ENCODE measurements at places on chromosomes 2 and 18. TPM values are rescaled to one million over a fixed set of nuclear protein-coding genes. Genes with fewer than 3 reads are reported as not detected.

GRCh38 chr2:238207006-238207405, 3.5 kb upstream of the ILKAP start:
- no peak for DNase-seq

The CHRNG gene
- not detected for total RNA-seq

- no peak for DNase-seq
These were observed 84.7 kb downstream of the TCF4 start for GRCh38 chr18:55503167-55503820.

DNA sequence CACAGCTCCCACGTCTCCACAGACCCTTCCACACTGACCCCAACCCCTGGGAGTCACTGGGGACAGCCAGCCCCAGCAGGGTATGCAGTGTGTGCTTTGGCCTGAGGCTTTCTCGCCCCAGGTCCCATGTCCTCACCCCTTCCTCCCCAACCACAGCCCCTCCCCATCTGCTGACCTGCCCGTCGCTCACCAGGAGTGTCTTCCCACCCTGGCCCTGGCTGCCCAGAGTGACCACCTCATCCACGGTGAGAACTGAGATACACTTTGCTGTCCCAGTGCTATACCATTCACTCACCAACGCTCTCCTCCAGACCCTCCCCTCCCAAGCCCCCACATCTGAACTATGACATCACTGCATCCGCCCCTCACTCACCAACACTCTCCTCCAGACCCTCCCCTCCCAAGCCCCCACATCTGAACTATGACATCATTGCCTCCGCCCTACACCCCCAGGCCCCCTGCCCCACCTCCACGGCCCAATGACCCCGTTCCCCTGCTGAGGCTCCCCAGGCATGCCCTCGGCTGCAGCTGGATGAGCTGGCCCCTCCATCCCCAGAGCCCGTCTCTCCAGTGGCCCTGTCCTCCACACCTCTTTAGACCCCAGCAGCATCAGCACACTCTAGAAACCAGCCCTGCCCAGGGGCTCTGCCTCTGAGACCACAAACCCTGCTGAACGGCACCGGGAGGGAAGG, 55.2 kb downstream of the ANKMY1 start:
- no peak for DNase-seq

GRCh38 chr2:175012516-175012915, 7.3 kb upstream of the CHN1 start:
- no peak for DNase-seq

- no peak for DNase-seq
These were observed 1.0 kb downstream of the DARS1 start for GRCh38 chr2:135984199-135985017.

DNA sequence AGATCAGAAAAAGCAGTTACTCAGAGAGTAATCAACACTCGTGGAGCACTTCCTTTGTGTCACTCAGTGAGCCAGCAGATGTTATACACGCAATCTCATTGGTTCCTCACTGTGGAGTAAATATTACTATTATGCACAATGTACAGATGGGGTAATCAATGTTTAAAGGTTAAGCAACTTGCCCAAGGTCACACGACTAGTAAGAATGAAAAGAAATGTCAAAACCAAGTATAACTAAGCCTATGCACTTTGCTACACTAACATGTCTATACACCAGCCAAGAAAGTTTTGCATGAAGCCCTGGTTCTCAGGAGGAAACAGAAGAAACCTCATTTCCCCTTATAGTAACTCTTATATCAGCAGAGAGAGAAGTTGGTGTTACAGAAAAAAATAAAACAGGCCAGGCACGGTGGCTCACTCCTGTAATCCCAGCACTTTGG, 5.4 kb downstream of the METTL21A start:
- no peak for DNase-seq

- DNase-seq, result peak; percentile 15
These were observed 1208.8 kb upstream of the LRRTM1 start for GRCh38 chr2:81513328-81513727.

DNA sequence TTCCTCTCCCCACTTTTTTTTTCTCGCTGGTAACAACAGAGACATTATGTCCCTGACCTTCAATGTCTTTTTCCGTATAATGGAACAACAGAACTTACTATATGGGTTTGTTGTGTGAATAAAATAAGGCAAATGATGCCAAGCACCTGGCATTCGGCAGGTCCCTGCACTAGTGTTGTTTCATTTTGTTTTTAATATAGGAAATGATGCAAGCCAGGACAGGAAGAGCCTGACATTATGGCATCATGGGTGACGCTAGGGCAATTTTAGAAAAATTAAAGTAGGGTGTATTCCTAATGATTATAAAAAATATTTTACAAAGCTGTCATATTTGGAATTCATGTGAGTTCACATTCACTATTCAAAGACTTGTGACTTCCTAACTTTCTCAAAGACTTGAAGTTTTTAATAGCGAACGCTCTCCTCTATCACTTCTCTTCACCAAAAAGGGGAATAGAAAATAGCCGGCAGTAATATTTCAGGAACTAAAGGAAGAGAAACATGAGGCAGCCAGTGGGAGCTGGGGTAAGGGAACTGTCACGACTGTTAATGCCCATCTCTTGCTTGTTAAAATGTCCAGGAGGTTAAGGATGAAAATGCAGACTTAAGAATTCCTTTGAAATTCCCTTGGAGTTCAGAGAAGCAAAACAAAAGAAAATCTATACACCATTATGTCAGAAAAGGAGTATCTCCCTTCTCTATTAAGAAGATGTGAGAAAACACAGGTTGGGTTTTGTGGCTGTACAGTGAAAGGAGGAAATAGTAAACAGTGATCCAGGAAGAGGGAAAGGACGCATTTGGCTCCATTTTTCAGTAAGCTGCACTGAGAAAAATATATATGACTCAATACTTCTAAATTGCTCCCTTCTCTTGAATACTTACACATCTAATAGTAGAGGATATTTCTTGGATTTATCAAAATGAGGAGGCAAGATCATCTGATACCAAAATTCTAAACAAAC, 60.2 kb downstream of the DPP4 start:
- DNase-seq, result no peak

DNA sequence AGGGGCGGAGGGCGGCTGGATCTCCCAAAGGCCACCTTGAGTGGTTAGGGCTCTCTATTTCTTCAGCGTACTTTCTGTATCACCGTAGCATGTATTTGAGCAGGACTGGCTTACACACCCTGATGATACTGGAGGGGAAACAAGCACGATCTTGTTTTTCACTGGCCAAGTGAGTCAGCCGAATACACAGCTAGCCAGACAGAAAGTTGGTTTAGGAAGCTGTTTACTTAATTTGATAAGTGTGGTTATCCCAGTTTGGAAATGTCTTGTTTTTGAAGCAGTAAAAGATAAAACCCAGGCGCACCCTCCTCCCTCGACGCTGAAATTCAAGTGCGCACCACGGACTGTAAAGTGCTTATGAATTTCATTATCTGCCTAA, 582 bp downstream of the RIOK3 start:
- peak; percentile 96 for DNase-seq

The MERTK gene
- total RNA-seq, result 3.9 TPM

- DNase-seq, result peak; percentile 19
These were observed 1143.6 kb upstream of the ACVR2A start for GRCh38 chr2:146701183-146701582.

DNA sequence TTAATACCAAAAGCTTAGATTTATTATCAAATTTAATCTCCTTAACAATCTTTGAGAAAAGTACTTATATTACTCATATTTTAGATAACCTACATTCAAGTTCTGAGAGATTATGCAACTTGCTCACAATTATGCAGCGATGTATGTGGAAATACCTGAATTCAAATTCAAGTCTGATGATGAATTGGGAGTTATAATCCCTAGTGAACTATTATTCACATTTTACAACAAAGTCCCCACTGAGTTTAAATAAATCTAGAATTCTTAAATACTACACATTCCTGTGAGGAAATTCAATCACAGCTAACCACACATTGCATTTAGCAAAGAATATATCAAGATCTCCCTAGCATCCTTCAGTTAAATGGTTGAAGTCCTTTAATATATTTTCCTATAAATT, 278.4 kb downstream of the NOL4 start:
- DNase-seq, result peak; percentile 5

DNA sequence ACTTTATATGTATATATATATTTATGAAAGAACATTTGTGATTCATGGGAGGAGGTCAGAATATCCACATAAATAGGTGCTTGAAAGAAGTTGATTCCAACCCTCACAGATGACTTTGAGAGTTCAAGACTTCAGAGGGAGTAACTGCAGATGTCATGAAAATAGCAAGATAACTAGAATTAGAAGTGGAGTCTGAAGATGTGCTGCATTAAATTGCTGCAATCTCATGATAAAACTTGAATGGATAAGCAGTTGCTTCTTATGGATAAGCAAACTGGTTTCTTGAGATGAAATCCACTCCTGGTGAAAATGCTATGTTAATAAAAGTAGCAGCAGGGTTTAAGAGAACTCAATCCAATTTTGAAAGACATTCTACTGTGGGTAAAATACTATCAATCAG, 40.2 kb downstream of the G6PC2 start:
- DNase-seq, result no peak

DNA sequence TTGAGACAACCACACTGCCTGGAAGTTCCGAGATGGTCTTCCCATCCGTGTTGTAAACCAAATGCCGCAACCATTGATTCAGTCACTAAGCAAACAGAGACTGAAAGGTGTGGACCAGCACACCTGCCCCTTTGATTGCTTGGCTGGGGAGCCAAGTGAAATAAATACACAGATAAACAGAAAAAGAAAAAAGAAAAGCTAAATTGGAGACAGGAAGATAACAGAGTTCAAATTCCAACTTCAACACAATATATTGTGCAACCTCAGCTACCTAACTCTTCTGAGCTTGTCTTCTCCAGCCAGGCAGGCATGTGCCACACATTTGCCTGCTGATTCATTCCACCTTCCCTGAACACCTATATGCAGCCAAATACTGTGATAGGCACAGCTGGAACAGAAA, 110.9 kb downstream of the PID1 start:
- DNase-seq, result peak; percentile 59

GRCh38 chr18:58756596-58757240, 85.5 kb downstream of the MALT1 start:
- DNase-seq, result no peak

DNA sequence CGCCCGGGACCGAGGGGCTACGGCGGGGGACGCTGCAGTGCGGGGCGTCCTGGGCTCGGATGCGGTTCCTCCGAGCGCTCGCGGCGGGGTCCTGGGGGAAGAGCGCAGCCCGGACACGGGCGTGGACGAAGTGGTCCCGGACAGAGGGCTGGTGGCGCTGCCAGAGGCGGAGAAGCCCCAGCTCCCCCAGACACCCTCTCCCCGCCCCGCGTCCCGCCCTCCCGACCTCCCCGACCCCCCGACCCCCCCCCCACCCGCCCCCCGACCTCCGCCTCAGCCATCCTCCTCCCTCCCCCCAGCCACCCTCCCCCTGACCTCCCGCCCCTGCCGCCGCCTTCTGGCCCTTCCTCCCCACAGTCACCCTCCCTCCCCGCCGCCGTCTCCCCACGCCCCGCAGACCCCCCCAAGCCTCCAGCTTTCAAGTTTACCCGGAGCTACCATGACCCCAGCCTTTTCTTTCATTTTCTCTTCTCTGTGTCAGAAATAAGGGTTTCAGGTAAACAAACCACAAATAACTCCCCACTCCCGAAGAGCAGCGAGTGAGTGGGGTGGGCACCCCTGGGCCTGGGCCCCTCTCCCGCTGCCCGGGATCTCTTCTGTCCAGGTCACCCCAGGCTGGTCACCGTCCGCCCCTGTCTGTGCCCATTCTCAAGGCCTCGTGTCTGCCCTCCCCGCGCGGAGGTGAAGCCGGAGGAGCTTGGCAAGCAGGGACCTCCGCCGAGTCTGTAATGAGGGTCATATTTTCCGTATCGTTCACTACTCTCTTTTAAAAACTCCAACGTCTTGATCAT, 5.1 kb downstream of the NFATC1 start:
- DNase-seq, result no peak

- no peak for DNase-seq
These were observed 44.3 kb upstream of the KCNG2 start for GRCh38 chr18:79753391-79753851.

The LINC00305 gene
- not detected for total RNA-seq

GRCh38 chr18:49692906-49693716, 120.2 kb downstream of the ACAA2 start:
- DNase-seq, result no peak

DNA sequence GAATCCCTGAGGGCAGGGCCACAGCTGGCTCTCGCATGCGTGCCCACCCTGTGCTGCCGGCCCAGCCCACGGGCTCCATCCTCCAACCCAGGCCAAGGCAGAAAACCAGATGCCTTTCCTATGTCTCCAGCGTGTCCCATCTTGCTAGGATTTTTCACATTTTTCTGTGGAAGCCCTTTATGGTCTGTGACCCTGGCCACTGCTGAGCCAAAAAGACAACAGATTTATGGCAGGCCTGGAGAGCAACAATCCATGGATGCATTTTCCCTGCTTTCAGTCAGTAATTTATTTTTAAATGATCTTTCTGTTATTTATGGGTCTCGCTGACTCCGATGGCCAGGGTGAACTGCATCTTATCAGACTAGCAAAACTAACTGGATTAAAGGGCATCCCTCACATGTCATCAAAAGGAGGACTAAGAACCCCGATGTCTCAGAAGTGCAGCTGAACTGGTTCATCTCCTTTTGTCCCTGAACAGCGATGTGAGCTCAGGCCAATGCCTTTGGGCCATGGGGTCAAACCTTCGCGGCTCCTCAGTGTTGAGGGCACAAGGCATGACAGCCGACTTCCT, 346.0 kb downstream of the CYRIA start:
- no peak for DNase-seq

The ALK gene
- total RNA-seq, result not detected

The WDPCP gene
- total RNA-seq, result 3.2 TPM

DNA sequence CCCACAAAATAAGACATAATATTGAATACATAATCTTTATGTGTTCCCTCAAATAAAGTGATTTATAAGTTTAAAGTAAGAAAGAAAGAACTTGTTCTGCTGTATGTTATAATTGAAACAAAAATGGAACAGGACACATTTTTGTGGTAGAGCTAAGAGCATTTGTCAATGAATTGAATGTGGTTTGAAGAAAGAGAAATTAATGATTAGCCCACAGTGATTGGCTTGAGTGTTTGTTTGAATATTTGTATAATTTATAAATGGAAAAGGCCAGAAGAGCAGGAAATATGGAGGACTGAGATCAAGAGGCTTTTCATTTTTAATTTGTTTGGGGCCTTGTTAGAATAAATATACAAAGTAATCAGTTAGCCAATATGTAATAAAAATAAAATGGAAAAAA, 395.1 kb upstream of the CDH19 start:
- DNase-seq, result no peak

GRCh38 chr2:231514951-231515297, 15.3 kb downstream of the NMUR1 start:
- no peak for DNase-seq

All from bronchial epithelial cell (primary cell).